CD4-positive, alpha-beta T cell treated with Interleukin-4 for 4 hours (primary cell): ENCODE measurements at places on chromosomes 3 and 15.

- no peak for DNase-seq
These were observed 64.3 kb upstream of the LRRC3B start for GRCh38 chr3:26558257-26558656.

DNA sequence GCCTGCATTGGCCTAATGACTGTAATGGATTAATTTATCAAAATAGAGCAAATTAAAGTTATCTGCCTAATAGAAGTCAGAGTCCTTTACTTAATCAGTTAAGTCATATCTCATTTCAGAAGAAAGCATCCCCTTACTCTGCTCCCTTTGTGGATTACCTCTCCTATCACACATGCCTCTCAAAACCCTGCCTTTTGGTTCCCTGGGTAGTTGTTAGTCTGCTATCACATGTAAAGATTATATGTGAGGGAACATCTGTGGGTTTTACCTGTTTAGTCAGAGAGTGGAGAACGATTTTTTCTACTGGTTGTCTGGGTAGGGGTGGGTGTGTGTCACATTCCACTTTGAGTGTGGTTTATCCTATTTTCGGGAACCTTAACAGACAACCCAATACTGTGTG lies 16.4 kb downstream of the UBE2E2 start:
- DNase-seq, result no peak

- DNase-seq, result no peak
These were observed 211.0 kb upstream of the TTC14 start for GRCh38 chr3:180391001-180391400.

DNA sequence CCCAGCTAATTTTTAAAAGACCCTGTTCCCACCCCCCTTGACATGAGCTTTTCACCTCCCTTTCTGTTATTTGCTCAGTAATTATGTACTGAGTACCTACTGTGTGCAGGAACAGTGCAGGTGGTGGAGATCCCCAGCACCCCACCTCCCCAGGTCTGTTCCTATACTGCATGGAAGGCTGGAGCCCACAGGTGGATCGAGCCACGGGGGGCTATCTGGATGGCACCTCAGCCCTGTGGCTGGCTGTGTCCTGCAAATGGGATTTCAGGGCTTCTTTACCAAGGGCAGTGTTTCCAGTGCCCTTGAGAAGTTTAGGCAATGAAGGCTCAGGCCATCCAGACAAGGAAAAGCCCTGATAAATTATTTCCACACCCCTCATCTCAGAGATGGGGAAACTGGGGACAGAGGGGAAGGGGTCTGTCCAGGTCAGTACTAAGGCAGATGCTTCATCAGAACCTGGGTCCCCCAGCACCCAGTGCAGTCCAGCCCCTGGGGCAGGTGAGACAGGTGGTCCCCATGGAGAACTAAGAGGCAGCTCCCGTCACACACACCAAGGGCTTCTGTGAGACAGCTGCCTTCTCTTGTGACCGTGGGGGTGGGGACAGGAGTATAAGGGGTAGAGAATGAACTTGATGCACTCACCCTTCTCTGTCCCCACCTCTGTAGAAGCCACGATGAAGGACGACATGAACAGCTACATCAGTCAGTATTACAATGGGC lies 109.6 kb downstream of the ETFA start:
- DNase-seq, result no peak

DNA sequence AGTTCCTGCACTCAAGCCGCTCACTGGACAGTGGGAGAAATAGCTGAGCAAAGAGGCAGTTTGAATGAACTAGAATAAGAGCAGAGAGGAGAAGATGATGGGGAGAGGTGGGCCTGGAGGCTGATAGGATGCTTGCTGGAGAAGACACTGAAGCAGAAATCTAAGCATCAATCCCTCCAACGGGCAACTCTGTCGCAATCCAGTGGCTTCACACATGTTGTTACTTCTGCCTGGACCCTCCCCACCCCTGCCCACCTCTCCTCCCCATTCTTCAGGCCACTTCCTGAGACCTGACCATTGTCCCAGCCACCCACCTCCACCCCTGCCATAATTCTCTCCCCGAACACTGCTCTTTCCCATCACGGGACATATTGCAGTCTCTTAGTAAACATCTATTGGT lies 76.0 kb downstream of the SRGAP3 start:
- no peak for DNase-seq
